ENCODE measurements at places on chromosomes 7 and 10.

GRCh38 chr10:17065273-17065672 lies 64.3 kb downstream of the CUBN start:
- DNase-seq = no peak

DNA sequence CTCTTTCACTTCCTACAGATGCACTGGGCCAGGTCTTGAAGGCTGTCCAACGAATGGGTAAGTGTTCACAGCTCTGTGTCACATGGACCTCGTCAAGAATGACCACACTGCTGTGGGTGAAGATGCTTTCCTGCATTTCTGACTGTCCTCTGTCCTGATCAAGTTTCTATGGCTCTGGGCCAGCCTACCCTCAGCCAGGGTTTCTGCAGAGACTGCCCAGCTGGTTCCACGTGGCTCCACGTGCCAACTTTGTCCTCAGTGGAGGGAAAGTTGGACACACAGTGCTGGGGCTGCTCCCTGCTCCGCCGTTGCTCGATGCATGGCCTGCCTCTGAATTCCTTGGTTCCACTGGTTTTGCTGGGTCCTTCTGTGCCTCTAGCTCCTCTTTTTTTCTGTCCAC lies 152.3 kb downstream of the EGFR start:
- no peak for DNase-seq

DNA sequence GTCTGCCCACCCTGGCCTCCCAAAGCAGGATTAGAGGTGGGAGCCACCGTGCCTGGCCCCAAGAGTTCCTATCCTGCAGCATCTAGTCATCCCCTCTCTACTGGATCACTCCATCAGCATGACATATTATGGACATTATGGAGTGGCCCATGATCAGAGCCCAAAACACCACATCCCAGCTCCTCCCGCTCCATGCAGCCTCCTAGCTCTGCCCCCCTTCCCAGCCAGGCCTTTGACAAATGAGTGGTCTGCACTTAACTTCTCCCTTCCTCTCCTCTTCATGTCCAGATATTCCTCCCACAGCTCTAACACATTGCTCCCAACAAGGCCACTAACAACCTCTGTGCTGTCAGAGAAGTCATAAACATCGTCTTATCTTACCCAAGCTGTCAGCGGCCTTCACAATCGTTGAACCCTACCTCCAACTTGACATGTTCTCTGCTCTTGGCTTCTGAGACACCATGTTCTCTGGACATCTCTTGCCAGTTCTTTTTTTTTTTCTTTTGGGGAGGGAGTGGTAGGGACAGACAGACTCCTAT lies 187.6 kb downstream of the NSUN6 start:
- DNase-seq = no peak

GRCh38 chr7:106840342-106840741 lies 24.7 kb upstream of the PIK3CG start:
- peak; percentile 39 for DNase-seq

GRCh38 chr7:13028825-13029099 lies 341.3 kb downstream of the ARL4A start:
- DNase-seq = no peak

DNA sequence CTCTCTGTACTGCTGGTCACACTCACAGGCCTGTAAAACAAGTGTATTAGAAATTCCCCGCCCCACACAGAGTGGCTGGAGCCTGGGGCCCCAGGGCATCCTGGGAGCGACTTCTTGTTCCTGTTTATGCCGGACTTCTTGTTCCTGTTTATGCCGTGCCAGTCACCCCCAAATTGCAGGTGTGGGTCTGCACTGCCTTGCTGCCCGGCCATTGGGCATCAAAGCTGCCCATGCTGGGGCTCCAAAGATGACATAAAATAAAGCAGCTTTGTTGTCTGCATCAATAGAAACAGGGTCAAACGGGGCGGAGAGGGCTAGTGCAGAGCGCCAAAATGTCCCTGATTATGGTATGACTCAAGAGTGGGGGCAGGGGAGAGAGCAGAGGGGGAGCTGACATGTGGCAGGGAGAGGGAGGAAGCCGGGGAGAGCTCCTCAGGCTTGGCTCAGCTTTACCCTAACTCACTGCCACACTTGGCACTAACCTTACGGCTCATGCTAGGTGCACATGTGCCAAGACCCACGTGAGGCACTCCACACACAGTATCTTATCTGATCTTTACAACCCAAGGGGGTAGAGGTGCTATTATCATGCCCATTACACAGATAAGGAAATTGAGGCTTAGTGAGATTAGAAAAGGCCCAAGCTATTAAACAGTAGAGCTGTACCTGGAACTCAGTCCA lies 98.4 kb downstream of the PIP4K2A start:
- no peak for DNase-seq

DNA sequence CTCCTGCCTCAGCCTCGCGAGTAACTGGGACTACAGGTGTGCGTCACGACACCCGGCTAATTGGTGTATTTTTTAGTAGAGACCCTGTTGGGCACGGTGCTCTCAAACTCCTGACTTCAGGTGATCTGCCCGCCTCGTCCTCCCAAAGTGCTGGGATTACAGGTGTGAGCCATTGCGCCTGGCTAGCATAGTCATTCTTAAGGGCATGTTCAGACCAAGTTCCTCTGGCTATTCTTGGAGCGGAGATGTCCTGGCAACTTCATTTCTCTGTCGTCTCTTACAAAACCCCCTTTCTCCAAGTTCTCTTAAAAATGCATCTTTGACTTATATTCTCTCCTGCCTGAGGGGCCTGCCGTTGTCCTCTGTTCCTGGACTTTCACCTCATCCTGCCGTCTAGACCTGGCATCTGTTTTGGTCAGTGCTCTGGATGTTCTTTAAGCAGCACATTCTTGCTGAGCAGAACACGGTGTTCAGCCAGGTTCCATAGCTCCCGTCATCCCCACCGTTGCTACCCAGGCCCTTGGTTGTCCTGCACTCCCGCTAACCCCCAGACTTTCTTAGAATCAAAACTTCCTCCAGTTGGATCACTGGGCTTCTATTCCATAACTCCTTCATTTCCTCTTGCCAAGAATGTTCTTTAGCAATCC lies 509.9 kb upstream of the GALNT17 start:
- DNase-seq = no peak

GRCh38 chr10:13338390-13339110 lies 9.5 kb downstream of the SEPHS1 start:
- no peak for DNase-seq

DNA sequence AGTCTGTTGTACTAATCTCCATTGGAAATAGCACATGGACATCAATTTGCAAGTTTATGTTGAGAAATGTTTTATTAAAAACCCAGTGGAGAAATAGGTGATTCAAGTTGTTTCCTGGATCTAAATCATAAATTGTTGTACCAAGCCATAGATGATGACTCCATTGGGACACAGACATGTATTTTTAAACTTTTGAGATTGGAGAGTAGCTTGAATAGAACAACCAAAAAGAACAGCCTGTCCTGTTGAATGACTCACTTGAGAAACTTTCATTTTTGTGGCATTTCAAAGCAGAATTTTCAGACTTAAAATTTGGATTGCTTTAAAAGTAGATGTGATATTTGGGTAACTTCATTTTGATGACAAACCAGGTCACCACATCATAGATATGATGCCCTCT lies 197.5 kb downstream of the GPAM start:
- no peak for DNase-seq

- no peak for DNase-seq
Measured at GRCh38 chr10:24277771-24278170, 68.8 kb downstream of the KIAA1217 start.

DNA sequence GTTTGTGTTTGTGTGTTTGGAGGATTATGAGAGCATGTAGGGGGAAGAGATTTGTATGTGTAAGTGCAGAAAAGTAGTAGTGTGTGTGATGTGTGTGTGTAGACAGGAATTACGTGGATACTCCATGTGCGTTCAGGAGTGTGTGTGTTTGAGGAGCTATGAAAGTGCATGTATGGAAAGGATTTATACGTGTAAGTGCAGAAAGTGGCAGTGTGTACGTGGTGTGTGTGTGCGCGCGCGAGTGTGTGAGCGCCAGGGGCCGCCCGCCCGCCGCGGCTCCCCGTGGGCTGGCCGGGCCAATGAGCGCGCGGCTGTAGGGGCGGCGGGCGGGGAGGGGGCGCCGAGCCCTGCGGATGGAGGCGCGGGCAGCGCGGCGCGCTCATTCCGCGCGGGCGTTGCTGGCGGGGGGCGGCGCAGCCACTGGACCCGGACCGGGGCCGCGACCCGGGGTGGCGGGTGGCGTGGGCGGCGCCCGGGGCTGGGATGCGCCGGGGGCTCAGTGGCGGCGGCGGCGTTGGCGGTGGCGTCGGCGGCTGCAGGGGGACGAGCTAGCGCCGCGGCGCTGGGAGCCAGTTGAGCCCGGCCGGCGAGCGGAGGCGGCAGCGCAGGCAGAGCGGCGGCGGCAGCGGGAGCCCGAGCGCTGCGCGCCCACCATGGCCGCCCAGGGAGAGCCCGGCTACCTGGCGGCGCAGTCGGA lies at the start of gene BICC1:
Gene BICC1, plus strand, starts transcription at position 382 of the 697 bp plus-strand sequence. Its CDS starts 272 bp downstream, at position 654.
- DNase-seq = no peak

Data from NCI-H1048 (cell line).